ENCODE measurements at places on chromosomes 16 and 17.

DNA sequence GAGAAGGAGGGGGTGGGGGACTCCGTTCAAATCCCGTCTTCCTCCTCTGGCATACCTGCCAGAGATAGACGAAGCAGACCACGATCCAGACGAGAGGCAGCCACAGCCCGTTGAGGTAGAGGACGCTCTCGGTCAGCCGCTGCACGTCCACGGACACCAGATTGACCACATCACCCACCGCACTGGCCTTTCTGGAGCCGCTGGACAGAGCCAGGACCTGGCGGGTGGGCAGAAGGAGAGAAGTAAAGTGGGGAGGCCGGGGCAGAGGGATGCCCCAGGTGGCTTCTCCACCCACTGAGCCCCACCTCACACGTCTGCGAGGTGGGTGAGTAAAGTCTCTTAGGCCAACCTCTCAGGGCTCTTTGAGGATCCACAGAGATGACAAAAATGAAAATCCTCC, 25.3 kb downstream of the ABCC6 start:
- no peak for DNase-seq

DNA sequence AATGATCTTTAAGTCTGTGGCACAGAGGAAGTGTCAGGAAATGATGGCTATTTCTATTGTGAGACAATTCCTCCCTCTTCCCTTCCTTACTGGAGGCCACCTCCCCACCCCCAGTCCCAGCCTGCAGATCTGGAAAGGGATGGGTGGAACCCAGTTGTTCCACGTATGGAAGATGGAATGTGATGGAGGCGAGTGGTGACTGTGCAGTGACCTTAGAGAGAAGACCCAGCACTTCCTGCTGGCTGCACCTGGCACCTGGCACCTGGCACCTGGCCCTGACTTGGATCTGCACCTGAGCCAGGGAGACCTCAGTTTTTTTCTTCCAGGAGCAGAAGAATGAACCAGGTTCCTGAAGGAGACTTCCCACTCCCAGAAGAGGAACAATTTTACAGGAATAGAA, 33.0 kb upstream of the TMC5 start:
- no peak for DNase-seq

GRCh38 chr17:56177361-56177760, 24.1 kb downstream of the ANKFN1 start:
- DNase-seq: no peak

DNA sequence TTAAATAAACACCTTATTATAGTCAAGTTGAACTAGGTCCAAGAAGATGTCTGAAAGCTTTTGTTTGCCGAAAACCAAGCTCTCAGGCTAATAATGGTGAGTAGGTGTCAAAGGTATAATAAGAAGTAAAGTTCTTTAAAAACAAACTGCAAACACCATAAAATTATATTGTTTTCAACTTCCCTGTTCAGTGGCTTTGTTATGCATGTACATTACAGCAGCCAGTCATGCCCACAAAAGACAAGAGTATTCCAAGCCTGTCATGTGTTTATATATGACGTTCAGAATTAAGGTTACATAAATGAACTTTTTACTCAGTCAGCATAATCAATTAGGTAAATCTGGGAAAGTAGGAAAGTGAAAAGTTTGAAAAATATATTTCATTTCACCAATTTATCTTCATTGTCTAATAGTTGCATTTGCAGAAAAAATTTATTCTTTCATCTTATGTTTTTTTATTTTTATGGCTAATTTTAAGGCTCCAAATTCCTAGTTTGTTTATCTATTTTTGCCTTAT, 928.7 kb upstream of the SOX9 start:
- DNase-seq: no peak

GRCh38 chr17:16304830-16305229, 48.4 kb downstream of the CENPV start:
- DNase-seq: no peak

DNA sequence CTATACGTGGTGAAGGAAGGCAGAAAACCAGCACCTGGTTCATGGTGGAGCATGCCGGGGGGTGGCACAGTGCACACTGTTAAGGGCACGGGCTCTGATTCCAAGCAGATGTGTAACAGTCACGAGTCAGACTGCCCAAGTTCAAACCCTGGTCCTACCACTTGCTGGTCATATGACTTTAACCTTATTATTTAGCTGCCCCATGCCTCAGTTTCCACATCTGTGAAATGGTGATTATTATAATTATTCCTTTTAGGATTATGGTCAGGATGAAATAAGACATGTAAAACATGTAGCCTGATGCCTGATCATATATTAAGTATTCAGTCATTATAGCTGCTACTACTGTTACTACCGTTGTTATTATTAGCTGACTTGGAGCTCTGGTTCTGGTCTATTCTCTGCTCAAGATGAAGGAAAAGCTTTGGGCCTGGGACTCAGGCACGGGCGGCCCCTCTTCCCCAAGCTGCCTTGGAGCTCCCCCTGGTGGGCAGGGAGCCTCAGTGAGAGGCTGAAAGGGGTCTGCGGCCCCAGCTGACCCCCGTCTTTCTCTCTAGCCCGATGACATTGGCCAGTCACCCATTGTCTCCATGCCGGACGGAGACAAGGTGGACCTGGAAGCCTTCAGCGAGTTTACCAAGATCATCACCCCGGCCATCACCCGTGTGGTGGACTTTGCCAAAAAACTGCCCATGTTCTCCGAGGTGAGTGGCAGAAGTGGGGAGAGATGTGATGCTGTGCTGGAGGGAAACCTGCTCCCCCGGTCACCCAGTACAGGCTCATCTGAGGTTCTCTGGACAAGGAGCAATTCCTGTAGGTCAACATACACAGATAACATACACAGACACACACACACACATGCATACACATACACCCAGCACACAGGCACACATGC, 14.0 kb downstream of the NR1D1 start:
- DNase-seq: no peak

- DNase-seq: no peak
Measured at GRCh38 chr16:2150418-2151187, 2.2 kb downstream of the RAB26 start.

DNA sequence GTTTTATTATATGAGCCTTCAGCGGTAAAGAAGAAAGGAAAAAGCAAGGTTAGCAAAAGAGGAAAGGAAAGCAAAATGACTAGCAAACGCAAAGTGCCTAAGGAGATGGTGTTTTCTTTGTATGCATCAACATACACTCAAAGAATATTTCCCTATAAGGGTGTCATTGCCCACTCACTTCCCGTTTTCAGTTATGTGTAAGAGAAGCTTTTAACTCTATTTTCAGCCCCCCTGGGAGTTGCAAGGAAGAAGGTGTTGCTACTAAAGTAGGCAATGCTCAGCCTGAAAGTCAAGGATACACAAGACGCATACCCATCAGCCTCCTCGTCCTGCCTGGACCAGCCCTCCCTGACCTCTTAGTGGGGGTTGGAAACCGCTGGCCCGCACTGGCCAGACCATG, 267.7 kb upstream of the ZFHX3 start:
- DNase-seq: no peak

GRCh38 chr16:71337631-71338030, 20.9 kb upstream of the CALB2 start:
- DNase-seq: no peak

- peak; percentile 37 for DNase-seq
Measured at GRCh38 chr16:50371936-50372595, 3.3 kb upstream of the BRD7 start.

GRCh38 chr17:8949061-8949661, 16.3 kb downstream of the PIK3R5 start:
- DNase-seq: no peak

DNA sequence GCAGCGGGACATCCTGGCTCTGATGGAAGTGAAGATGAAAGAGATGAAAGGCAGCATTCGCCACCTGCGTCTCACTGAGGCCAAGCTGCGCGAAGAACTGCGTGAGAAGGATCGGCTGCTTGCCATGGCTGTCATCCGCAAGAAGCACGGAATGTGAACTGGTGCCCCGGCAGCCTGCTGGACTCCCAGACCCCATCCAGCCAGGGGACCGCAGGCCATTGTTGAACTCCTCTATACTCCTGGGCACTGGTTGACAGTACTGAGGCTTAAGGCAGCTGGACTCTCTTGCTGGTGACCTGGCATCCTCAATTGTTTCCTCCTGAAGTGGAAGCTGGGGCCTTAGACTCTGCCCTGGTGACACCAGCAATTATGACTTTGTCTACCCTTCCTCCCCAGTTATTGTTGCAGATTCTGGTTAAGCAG, 1.2 kb downstream of the THAP11 start:
- no peak for DNase-seq

DNA sequence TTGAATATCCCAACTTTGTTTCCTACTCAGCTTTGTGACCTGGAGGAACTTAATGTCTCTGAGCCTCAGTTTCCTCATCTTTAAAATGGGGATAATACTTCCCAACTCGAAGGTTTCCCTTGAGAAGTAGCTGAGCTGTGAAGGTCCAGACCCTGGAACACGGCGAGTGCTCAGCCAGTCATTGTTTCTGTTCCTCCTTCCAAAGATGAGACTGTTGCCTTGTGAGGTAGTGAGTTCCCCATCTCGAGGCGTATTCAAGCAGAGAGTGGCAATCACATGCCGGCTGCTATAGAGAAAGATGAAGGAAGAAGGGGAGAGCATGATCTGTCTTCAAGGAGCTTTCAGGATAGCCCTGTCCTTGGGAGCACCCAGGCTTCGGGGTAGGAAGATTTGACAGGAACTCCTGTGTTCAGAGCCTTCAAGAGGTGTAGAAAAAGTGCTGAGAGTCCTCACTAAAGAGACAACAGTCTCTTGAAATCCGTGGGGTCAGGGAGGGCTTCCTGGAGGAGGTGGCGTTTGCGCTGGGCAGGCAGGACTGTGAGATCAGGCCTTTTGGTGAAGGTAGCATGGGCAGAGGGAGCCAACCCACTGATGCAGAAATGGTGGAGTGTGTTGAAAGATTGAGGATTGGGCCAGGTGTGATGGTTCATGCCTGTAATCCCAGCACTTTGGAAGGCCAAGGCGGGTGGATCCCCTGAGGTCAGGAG, 27.2 kb downstream of the SPNS2 start:
- DNase-seq: no peak

DNA sequence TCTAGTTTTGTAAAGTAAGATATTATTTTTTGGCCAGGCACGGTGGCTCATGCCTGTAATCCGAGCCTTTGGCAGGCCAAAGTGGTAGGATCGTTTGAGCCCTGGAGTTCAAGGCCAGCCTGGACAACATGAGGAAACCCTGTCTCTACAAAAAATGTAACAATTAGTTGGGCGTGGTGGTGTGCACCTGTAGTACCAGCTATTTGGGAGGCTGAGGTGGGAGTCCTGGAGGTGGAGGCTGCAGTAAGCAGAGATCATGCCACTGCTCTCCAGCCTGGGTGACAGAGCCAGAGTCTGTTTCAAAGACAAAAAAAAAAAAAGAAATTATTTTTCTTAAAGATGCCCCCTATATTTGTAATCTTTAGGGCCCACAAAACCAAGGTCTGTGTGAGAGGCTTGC, 16.0 kb upstream of the RHOT1 start:
- no peak for DNase-seq

- DNase-seq: no peak
Measured at GRCh38 chr17:79576333-79576732, 34.5 kb downstream of the RBFOX3 start.

DNA sequence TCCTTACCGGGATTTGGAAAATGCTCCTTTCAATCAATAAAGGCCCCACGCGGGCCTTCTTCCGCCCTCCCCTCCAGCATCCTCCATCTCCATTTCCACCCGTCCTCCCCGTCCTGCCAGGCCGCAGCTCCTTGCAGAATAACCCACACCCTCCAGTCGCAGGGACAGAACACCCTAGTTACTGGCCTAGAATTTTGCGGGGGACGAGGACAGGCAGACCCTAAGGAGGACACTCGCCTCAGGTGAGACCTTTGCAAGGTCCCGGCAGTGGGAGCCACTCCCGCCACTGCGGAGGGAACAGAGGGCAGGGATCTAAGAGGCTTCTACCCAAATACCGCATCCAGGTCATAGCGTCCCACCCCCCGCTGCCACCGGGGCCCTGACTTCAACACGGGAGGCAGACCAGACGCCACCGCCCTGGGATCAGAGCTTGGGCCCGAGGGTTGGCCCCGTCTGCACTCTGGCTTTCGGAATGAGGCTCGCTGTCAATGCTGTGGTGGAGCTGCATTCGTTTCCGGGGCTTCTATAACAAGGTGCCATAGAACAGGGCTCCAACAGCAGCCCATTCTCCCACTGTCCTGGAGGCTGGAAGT, 26.8 kb downstream of the SLC25A10 start:
- no peak for DNase-seq

- no peak for DNase-seq
Measured at GRCh38 chr16:88534638-88535190, 35.5 kb upstream of the ZC3H18 start.

GRCh38 chr17:83175119-83175821, 95.9 kb downstream of the METRNL start:
- DNase-seq: no peak

DNA sequence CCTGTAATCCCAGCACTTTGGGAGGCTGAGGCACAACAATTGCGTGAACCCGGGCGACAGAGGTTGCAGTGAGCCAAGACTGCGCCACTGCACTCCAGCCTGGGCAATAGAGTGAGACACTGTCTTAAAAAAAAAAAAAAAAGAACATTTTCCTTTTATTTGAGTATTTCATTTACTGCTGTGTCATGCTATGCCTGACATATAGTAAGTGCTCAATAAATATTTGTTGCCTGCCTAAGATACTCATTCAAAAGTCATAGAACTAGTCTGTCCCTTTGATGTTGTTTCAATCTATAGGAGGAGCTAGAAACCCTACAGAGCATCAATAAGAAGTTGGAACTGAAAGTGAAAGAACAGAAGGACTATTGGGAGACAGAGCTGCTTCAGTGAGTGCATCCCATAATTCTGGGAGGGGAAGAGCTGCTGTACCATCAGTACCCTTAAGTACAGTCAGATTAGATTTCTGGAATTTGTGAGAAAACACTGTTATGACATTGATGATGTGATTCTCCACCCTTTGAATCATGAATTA, 20.0 kb downstream of the CALCOCO2 start:
- no peak for DNase-seq

DNA sequence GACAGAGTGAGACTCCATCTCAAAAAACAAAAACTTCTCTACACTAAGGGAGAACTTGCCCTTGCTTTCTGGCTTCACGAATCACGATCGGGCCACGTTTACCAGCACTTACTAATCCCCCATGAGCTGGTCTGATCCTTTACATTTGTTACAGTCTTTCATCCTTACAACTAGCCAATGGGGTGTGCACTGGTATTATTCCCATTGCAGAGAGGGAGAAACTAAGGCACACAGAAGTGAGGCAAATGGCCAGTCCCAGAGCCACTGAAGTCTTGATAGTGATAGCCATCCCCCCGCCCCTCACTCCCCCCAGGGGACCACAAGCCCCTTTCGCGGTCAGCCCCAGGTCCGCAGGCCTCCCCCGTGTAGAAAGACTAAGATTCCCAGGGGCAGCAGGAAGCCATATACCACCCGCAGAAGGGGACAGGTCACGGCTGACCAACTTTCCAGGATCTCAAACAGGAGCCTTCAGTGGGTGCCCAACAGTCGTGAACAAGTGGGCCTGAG, 868 bp downstream of the NATD1 start:
- DNase-seq: no peak
